ENCODE measurements at places on chromosomes 6 and 20. TPM values are rescaled to one million over a fixed set of nuclear protein-coding genes. Genes with fewer than 3 reads are reported as not detected.

- DNase-seq: no peak
These were observed 474.2 kb downstream of the KIF16B start for GRCh38 chr20:16098890-16099639.

The KIAA0408 gene
- total RNA-seq: 3.1 TPM

The PI16 gene
- total RNA-seq: not detected

The CD93 gene
- total RNA-seq: not detected

The MLN gene
- total RNA-seq: not detected

The GPX5 gene
- total RNA-seq: not detected

The HTR1E gene
- total RNA-seq: not detected

The WFDC8 gene
- total RNA-seq: not detected

The FUCA2 gene
- 72.1 TPM for total RNA-seq

The OOEP gene
- not detected for total RNA-seq
